Activated CD4-positive, alpha-beta T cell treated with anti-CD3 and anti-CD28 coated beads, Interleukin-2, amount 50 U/mL, for 24 hours (primary cell): ENCODE measurements at places on chromosomes 6 and 20.

GRCh38 chr6:37262446-37263026 is 4.6 kb upstream of the TMEM217 start:
- no peak for DNase-seq

- DNase-seq = no peak
Measured at GRCh38 chr6:36907781-36908180, 22.0 kb downstream of the C6orf89 start.

GRCh38 chr20:63830841-63831588 is at the start of gene ZBTB46:
Gene ZBTB46, minus strand, starts transcription at chr20:63831264. Its CDS starts 40,507 bp downstream, at chr20:63790757.
- no peak for DNase-seq

- DNase-seq = no peak
Measured at GRCh38 chr20:20368418-20369249, 730 bp downstream of the INSM1 start.

GRCh38 chr6:38603966-38604365 is 35.8 kb downstream of the BTBD9 start:
- DNase-seq = no peak

- no peak for DNase-seq
Measured at GRCh38 chr6:136113736-136114173, 136.4 kb downstream of the MTFR2 start.

- DNase-seq = no peak
Measured at GRCh38 chr6:25194172-25194678, 84.9 kb upstream of the CARMIL1 start.

- no peak for DNase-seq
Measured at GRCh38 chr6:155040901-155041650, 46.0 kb downstream of the TIAM2 start.

DNA sequence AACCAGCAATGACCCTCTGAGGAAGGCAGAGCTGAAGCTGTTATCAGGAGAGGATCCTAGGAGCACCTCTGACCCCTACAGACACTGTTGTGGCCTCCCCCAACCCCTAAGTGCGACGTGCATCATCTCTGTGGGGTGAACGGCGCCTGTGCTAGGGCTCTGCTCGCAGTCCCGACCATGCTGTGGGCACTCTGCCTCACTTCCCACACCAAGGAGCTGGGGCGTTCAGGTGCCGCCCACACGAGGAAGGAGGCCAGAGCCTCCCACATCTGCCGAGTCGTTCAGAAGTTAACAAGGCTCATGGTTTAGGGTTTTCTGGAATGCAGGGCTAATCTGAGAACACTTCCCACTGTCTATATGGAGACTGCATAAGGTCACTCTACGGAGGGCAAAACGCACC is 62.1 kb downstream of the GINS1 start:
- DNase-seq = no peak

DNA sequence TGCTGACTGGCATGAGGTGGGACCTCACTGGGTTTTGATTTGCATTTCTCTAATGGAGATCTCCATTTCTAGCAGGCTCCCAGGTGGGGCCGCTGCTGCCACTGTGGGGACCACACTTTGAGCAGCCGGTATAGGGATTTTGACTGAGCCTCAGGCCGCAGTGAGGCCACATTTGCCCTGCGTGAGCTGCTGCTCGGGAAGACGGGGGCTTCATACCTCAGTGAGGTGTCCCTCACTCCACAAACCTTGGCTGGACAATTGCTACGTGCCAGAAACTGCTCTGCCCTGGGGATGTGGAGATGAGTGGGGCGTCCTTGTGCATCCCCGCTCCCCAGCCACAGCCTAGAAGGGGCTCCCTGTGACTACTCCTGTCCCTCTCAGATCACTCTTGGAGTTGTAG is 134.3 kb downstream of the ANKRD60 start:
- no peak for DNase-seq

GRCh38 chr20:62303340-62304226 is 786 bp downstream of the ADRM1 start:
- no peak for DNase-seq

GRCh38 chr6:145733207-145733606 is 2.1 kb downstream of the EPM2A start:
- DNase-seq = no peak

DNA sequence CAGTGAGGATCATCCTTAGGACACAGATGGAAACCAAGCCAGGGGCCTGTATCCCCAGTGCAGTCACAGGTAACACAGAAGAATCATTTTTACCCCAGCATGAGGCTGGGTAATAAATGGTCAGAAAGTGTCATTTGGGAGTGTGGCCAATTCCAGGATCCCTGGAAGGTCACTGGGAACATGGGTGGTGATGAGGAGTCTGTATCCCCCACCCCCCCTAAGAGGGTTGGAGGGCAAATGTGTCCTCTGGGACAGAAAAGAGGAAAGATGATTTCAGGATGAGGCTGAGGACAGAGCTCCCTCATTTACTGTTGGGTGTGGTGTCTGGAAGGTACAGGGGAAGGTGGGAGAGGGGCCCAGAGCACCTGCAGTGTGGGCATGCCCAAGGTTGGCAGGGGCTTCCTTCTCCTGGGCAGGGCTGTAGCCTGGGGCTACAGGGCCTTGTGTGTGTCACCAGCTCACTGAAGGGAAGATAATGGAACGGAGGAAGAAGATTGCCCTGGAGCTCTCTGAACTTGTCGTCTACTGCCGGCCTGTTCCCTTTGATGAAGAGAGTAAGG is 34.5 kb downstream of the PLCG1 start:
- DNase-seq = no peak

GRCh38 chr20:57708694-57709673 is 831 bp downstream of the PMEPA1 start:
- DNase-seq = no peak

- DNase-seq = no peak
Measured at GRCh38 chr6:160990847-160991405, 643 bp upstream of the MAP3K4 start.
